Ovary (tissue), 10 donors: ENCODE measurements at places on chromosomes 3 and 15.

- DNase-seq: no peak
These were observed 31.9 kb upstream of the MCF2L2 start for GRCh38 chr3:183460081-183461055.

GRCh38 chr3:169658311-169658931 lies 5.1 kb downstream of the MECOM start:
- DNase-seq: no peak

DNA sequence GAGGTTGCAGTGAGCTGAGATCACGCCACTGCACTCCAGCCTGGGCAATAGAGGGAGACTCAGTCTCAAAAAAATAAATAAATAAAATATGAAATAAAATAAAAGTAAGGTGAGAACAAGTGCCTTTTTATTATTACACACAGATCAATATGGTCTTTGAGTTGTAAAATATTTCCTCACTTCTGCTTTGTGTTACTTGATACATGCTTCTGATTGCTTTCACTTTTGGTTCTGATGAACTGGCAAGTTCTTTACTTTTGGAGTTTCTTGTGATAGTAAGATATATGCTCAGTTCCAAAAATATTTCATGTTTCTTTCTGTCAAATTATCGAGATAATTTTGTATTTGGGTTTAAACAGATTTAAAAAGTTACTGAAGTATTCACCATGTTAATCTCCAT lies 16.6 kb upstream of the GYG1 start:
- no peak for DNase-seq

DNA sequence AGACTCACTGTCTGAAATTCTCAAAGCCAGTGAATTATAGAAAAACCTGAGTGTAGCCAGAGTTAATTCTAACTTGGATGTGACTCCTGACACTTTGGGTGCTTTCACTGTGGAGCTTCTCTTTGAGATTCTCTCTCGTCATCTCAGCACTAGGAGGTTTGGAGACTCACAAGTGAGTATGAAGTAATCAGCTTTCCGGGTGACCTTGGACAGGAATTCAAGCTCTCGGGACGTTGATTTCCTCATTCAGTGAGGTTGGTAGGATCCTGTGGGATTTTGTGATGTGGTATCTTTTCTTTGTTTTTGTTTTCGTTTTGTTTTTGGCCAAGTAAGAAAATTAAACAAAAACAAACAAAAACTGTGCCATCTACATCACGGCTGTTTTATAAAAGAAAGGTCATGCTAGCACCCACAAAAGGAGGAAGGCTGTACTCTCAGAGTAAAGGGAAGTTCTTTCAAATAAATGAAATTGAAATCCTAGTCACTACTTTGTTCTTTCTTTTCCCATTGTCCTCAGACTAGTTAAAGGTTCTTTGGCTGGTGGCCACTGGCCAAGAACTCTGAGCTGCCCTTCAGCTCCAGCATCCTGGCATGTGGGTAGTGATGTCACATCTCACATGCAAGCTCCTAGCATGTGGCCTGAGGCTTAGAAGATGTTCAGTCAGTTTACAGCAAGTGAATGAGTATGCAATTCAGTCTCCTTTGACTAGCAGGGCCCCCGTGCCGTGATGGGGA lies 263.3 kb upstream of the TPM1 start:
- peak; percentile 57 for DNase-seq

GRCh38 chr15:96303503-96304056 lies 26.9 kb upstream of the NR2F2 start:
- no peak for DNase-seq

DNA sequence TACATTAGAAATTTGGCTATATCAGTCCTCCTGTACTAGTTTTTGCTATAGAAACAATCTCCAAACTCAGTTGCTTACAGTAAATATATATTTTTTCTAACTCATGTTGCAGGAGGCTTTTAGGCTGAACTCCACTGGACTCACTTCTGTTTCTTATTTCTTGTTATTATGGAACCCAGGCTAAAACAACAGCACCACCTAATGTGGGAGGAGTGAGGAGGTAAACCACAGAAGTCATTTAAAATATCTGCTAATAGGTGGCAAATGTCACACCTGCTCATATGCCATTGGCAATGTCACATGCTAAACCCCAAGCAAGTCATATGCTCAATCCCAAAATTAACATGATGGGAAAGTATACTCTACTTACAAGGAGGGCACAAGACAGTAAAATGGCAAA lies 462.2 kb downstream of the PLOD2 start:
- DNase-seq: no peak

DNA sequence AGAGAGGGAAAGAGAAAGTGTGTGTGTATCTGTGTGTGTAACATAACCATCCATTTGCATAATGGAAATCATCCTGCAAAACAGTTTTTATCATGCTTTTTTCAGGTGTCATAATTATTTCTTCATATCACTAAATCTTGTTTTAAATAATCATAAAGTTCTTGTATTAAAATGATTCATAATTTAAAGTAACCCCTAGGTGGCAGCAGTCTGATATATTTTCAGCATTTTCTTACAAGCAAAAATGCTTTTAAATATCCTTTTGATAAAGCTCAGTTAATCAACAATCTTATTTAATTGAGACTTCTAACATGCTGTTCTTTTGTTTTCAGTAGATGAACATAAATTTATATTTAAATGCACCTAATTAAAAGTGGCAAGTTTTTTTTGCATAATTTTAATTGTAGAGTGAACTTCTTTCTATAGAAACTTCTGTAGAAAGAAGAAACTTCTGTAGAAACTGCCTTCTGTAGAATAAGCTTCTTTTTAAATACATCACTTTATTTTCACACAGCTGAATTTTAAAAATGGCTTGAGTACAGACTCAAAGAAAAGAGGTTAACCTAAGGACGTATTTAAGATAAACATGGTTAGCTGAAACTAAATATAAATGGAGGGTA lies 72.5 kb downstream of the OPA1 start:
- DNase-seq: no peak

DNA sequence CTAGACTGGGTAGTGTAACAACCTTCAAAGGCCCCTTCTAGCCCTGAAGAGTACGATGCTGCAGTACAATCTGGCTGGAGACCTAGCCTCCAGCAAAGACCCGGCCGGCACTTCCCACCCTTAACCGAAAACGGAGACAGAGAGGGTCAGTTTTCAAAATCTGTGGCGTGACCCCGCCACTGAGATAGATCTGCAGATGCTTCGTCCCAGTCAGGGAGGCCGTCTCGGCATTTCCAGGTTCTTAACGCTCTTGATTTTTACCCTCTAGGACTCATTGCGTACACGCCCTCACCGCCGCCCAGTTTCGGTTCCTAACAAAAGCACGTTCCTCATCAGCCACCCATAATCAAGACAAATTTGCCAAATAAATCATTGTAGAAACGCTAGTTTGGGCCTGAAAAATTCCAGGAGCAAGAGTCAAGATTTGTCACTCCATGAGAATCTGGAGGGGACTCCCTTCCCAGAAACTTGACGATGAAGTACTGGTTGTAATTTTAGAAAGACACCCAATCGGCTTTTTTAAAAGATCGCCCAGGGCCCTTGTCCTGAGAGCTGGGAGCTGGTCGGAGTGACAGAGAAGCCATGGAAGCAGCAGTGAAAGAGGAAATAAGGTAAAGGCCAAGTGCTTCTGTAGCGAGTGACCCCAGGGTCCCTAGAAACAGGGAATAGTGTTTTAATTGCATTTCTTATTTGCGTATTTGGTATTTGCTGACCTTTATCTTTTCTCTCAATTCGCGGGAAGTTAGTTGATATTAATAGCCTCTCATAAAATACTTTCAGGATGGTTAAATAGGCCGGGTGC lies 868 bp upstream of the TMEM87A start:
- DNase-seq: peak; percentile 57
